ENCODE measurements at places on chromosomes 7 and 10. TPM values are rescaled to one million over a fixed set of nuclear protein-coding genes. Genes with fewer than 3 reads are reported as not detected.

- no peak overlapping the region for H3K27ac ChIP-seq
- no peaks in the 10 kb centered on the region for H3K27me3 ChIP-seq
- no peaks in the 10 kb centered on the region for H3K4me1 ChIP-seq
These were observed 6.7 kb upstream of the KLRG2 start for GRCh38 chr7:139490130-139490529.

DNA sequence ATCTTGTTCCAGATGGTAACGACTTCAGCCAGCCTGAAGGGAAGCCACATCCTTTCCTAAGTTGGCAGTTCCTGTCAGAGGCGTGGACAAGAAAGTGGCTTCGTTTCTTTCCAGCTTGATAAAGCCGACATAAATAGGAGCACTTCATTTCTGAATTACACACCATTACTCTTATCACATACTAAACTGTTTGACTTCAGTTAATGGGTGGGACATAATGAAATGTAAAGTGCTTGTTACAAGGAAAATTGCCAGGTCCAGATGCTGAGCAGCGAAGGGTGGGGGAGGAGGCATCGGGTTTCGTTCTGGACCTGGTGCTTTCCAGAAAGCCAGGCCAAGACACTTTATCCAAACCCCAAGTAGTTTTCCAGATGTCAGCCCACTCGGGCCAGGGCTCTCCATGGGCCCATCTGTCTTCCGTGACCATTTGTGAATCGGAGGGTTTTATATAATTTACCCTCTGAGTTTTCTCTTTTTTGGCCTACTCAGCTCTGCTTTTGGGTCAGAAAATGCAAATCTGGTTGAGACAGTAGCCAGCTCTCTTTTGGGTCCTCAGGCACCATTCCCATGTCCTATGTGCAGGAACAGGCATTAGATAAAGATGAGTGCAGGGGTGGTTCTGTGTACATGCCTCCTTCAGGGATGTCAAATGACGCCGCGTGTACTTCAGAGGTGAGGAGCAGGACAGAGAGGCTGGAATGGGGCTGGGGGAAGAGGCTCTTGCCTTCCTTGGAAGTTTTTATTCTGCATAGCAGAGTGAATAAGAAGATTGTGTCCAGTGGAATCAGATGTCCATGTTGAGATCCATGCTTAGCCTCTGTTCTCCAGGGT is 90.2 kb downstream of the TACC2 start:
- no peaks in the 10 kb centered on the region for H3K36me3 ChIP-seq
- H3K4me3 ChIP-seq, result no peak overlapping the region
- no peak overlapping the region for H3K27ac ChIP-seq
- no peaks in the 10 kb centered on the region for H3K27me3 ChIP-seq

GRCh38 chr10:109831846-109832245 is 91.5 kb downstream of the XPNPEP1 start:
- H3K4me3 ChIP-seq, result no peak overlapping the region
- no peaks in the 10 kb centered on the region for H3K36me3 ChIP-seq
- H3K27me3 ChIP-seq, result peaks cover 11% of the 10 kb centered on the region
- H3K27ac ChIP-seq, result no peak overlapping the region

DNA sequence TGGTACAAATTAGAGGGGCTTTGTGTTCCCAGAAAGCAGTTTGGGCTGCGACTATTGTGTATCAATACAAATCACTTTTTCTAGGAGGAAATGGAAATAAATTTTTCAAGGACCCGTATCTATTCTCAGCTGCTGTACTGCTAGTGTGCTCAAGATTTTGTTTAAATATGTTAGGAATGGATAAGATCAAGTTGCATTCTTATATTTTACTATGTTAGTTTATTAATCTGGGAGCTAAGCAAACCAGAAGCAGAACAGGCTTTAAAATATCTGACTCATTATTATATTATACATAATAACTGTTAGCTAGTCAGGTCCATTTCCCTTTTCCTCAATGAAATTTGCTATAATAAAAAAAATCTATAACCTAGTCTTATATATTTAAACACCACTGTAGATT is 11.1 kb upstream of the GLCCI1 start:
- H3K4me1 ChIP-seq, result no peaks in the 10 kb centered on the region
- H3K4me3 ChIP-seq, result no peak overlapping the region
- H3K27ac ChIP-seq, result no peak overlapping the region
- no peaks in the 10 kb centered on the region for H3K36me3 ChIP-seq

- H3K27me3 ChIP-seq, result no peaks in the 10 kb centered on the region
- peaks cover 4% of the 10 kb centered on the region for H3K4me1 ChIP-seq
- H3K27ac ChIP-seq, result no peak overlapping the region
These were observed 22.2 kb downstream of the ENTPD7 start for GRCh38 chr10:99681553-99681952.

DNA sequence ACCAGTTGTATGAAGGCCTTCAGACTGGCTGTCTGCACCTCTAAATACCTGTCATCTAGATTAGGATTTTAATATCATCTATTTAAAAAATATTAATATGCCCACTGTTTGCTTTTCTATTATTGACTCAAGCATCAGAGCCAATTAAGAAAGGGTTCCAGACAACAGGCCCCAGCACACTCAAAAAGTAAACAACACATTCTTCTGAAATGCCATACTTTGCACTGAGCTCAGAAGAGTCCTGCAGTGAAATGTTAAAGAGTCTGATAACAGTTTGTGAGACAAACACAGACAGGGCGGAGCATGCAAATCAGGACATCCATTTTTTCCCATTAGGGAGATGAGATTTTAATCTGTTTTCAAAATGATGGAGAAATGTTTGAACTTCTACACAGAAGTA is 45.9 kb upstream of the KLF6 start:
- H3K27me3 ChIP-seq, result no peaks in the 10 kb centered on the region
- DNase-seq, result no peak
- no peak overlapping the region for H3K4me3 ChIP-seq
- no peak overlapping the region for H3K27ac ChIP-seq
- H3K36me3 ChIP-seq, result no peaks in the 10 kb centered on the region
- H3K4me1 ChIP-seq, result peaks cover 6% of the 10 kb centered on the region

GRCh38 chr7:43467406-43467805 is 115.5 kb upstream of the STK17A start:
- no peaks in the 10 kb centered on the region for H3K36me3 ChIP-seq
- no peaks in the 10 kb centered on the region for H3K27me3 ChIP-seq
- H3K4me1 ChIP-seq, result no peaks in the 10 kb centered on the region
- no peak for DNase-seq

GRCh38 chr10:18164748-18165361 is 24.6 kb downstream of the CACNB2 start:
- no peak for DNase-seq
- H3K27me3 ChIP-seq, result no peaks in the 10 kb centered on the region
- H3K27ac ChIP-seq, result no peak overlapping the region
- H3K36me3 ChIP-seq, result no peaks in the 10 kb centered on the region

- no peaks in the 10 kb centered on the region for H3K36me3 ChIP-seq
- no peak overlapping the region for H3K4me3 ChIP-seq
- H3K27ac ChIP-seq, result no peak overlapping the region
- H3K4me1 ChIP-seq, result no peaks in the 10 kb centered on the region
- no peaks in the 10 kb centered on the region for H3K27me3 ChIP-seq
These were observed 7.4 kb upstream of the TSPAN33 start for GRCh38 chr7:129136887-129137642.

DNA sequence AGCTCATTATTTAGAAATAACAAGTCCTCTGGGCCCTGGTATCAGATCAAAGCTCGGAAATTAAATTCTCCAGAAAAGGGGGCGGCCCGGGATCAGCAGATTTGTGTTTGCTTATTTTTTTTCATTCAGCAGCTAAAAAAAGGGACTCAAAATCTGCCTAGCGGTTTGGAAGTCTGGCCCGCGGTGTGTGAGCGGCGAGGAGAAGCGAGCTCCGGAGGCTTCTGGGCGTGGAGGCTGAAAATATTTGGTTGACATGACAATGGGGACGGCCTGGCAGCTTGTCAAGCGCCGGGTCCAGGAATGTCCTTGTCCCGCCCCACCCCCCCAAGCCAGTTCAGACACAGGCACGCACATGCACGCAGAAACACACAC is 43.4 kb downstream of the FOXL3 start:
- no peaks in the 10 kb centered on the region for H3K36me3 ChIP-seq
- no peak overlapping the region for H3K4me3 ChIP-seq
- no peak for DNase-seq
- no peaks in the 10 kb centered on the region for H3K27me3 ChIP-seq
- H3K27ac ChIP-seq, result no peak overlapping the region

GRCh38 chr10:91163269-91163868 is 57.1 kb upstream of the PCGF5 start:
- H3K4me3 ChIP-seq, result peak overlapping the region; percentile 60
- peak overlapping the region; percentile 77 for H3K27ac ChIP-seq
- no peaks in the 10 kb centered on the region for H3K27me3 ChIP-seq

DNA sequence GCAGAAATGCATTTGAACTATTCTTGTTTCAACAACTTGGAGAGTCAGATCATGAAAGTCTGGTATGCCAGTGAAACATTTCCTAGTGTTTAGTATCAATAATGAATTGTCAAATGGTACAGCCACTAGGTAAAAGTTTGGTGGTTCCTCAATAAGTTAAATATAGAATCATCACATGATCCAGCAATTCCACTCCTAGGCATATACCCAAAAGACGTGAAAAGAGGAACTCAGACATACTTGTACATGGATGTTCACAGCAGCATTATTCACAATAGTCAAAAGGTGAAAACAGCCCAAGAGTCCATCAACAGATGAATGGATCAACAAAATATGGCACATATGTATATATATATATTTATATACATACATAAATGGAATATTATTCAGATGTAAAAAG is 67.0 kb upstream of the HPS1 start:
- no peaks in the 10 kb centered on the region for H3K4me1 ChIP-seq
- no peaks in the 10 kb centered on the region for H3K36me3 ChIP-seq
- peaks cover 37% of the 10 kb centered on the region for H3K27me3 ChIP-seq
- H3K27ac ChIP-seq, result no peak overlapping the region
- no peak overlapping the region for H3K4me3 ChIP-seq

GRCh38 chr7:92830532-92831110 is 5.8 kb downstream of the CDK6 start:
- no peak for DNase-seq
- peaks cover 12% of the 10 kb centered on the region for H3K4me1 ChIP-seq
- no peaks in the 10 kb centered on the region for H3K27me3 ChIP-seq
- no peak overlapping the region for H3K27ac ChIP-seq
- H3K36me3 ChIP-seq, result no peaks in the 10 kb centered on the region

DNA sequence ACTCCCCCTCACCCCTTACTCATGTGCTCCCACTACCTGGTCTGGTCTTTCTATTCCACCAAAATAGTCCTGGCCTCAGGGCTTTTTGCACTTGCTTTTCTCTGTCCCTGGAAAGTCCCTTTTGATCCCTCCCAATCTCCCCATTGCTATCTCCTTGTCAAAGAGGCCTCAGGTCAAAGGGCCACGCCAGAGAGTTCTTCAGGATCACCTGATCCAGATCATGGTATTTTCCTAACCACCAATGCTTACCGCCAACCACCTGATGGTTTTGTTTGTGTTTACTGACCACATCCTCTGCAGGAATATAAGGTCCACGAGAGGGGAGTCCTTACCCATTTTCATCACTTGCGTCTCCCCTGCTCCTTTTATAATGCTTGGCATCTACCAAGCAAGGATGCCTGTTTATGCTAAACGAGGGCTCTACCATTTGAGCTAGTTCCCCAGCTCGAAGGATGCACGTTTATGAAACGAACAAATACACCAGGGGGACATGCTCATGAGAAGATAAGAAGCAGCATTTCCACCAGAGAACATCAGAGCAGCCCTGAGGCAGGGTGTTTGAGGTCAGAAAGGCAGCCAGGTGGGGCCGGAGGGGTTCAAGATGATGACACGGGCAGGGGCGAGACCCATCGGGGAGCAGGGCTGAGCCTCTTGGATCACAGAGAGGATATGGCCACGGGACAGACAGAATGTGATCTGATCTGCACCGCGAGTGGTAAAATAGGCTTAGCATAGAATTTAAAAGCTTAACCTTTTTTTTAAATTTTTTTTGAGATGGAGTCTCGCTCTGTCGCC is 43.1 kb upstream of the FOXK1 start:
- peaks cover 27% of the 10 kb centered on the region for H3K4me1 ChIP-seq
- no peak overlapping the region for H3K27ac ChIP-seq
- no peaks in the 10 kb centered on the region for H3K27me3 ChIP-seq
- no peak overlapping the region for H3K4me3 ChIP-seq

DNA sequence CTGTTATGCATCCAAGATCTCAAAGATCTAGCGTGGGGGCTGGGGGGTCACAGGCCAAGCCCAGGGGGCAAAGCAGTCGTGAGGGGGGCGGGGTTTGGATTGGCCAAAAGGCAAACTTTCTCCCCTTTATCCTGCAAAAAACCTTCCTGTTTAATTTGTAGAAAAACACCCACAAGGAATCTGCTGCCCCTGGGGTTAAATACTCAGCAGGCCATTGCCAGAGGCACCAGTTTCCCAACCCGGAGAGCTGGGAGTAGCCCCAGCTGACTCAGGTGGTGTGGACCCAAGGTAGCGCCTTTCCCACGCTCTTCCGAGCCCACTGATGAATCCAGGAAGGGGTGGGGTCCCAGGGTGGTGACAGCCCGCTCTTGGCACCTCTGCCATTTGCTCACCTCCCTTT is 21.4 kb downstream of the KCP start:
- H3K4me3 ChIP-seq, result no peak overlapping the region
- no peak for DNase-seq
- peaks cover 32% of the 10 kb centered on the region for H3K4me1 ChIP-seq
- H3K27me3 ChIP-seq, result no peaks in the 10 kb centered on the region

DNA sequence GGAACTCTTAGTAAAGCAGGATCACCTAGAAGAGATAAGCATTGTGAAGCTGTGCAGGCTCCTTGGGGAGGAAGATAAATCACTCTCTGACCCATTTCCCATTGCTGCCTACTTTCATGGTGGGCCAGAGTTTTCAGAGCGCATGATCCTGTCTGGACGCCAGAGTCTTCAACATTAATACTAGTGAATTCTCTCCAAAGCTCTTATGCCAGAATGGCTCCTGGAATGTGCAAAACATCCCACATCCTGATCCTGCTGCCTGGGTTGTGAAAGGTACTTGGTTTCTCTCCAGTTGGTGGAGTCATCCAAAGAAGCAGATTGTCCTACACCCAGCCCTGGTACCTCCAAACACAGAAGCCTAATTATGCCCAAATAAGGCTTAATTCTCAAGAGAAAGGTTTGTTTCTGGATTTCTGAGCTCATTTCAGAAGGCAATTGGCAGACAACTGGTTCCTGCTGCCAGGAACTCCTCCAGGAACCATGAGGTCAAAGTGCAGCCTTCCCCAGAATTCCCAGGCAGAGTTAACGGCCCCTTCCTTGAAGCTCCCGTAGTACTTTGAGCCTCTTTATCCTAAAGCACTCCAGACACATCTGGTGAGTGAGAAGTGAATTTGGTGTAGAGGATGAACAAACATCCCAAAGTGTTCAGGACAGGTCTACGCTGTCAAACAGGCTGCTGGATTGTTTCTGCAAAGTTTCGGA is 495.2 kb downstream of the PLXNA4 start:
- H3K4me3 ChIP-seq, result no peak overlapping the region
- H3K36me3 ChIP-seq, result no peaks in the 10 kb centered on the region
- H3K27me3 ChIP-seq, result peaks cover 55% of the 10 kb centered on the region
- no peaks in the 10 kb centered on the region for H3K4me1 ChIP-seq

ANXA8L1 gene
- not detected for total RNA-seq

ATOH7 gene
- total RNA-seq, result not detected

TTYH3 gene
- 40.3 TPM for total RNA-seq

VSTM4 gene
- total RNA-seq, result 0.07 TPM

CTAGE15 gene
- total RNA-seq, result 1.2 TPM

ING3 gene
- 16.2 TPM for total RNA-seq

HABP2 gene
- 0.20 TPM for total RNA-seq

TFR2 gene
- 11.8 TPM for total RNA-seq

PIP gene
- not detected for total RNA-seq

IL2RA gene
- total RNA-seq, result 0.59 TPM

ZRANB1 gene
- 23.9 TPM for total RNA-seq
